MV-4-11 (cell line): ENCODE measurements at places on chromosomes 13 and 19.

DNA sequence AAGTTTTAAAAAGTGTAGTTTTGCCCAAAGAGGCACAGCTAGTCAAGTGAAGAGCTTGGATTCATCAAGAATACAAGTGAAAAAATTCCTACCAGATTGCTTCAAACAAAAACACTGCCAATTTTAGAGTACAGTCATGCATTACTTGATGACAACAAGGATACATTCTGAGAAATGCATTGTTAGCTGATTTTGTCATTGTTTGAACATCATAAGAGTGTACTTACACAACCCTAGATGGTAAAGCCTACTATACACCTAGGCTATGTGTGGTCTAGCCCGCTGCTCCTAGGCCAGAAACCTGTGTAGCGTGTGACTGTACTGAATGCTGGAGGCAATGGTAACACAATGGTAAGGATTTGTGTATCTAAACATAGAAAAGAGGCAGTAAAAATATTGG lies 41.1 kb downstream of the TMTC4 start:
- no peak for DNase-seq

- peak; percentile 35 for DNase-seq
Measured at GRCh38 chr19:45069056-45069455, 7.2 kb downstream of the ZNF296 start.

DNA sequence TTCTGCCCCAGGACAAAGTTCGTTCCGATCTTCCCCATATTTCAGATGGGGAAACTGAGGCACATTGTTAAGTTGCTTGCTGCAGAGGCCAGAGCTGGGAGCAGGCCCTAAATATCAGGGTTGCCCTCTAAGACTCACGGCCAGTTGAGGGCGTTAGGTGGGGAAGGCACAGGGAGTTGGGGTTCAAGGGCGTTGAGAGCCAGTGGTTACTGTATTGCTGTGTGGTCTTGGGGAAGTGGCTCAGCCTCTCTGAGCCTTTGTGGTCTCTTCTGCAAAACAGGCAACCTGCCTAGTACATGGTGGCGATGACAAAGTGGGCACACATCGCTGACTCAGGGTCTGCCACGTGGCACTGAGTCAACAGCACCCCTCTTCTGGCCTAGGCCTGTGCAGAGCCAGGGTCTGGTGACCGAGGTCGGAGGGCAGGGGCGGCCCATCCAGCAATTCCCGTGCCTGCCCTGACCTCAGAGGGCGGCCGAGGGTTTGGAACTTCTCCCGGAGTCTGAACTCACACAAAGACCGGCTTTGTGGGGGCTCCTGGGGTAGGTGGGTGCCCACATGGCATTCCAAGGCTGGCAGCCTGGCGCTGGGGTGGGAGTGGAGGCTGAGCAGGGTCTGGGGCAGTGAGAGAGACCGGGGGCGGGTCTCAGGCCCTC lies 10.2 kb downstream of the TNFAIP8L1 start:
- no peak for DNase-seq

DNA sequence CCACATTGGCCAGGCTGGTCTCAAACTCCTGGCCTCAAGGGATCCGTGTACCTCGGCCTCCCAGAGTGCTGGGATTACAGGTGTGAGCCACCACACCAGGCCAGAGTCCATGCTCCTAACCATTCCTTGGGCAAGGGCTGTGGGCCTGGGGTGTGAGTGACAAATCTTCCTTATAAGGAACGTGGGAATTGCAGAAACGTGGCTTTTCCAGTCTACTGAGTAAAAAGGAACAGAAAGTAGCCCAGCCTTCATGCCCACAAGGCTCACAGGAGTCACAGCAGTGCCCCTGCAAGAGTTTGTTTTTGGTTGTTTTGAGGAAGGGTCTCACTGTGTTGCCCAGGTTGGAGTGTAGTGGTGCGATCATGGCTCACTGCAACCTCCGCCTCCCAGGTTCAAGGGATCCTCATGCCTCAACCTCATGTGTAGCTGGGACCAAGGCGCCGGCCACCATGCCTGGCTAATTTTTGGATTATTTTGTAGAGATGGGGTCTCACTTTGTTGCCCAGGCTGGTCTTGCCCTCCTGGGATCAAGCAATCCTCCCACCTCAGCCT lies 5.1 kb downstream of the MYPOP start:
- peak; percentile 72 for DNase-seq

GRCh38 chr13:100944791-100945345 lies 270.3 kb upstream of the TMTC4 start:
- DNase-seq = no peak

GRCh38 chr13:24234200-24234915 lies 73.8 kb downstream of the SPATA13 start:
- DNase-seq = no peak

GRCh38 chr13:112516218-112516617 lies 71.7 kb downstream of the TUBGCP3 start:
- DNase-seq = no peak

GRCh38 chr19:46718934-46719622 lies 2.2 kb upstream of the PRKD2 start:
- no peak for DNase-seq

DNA sequence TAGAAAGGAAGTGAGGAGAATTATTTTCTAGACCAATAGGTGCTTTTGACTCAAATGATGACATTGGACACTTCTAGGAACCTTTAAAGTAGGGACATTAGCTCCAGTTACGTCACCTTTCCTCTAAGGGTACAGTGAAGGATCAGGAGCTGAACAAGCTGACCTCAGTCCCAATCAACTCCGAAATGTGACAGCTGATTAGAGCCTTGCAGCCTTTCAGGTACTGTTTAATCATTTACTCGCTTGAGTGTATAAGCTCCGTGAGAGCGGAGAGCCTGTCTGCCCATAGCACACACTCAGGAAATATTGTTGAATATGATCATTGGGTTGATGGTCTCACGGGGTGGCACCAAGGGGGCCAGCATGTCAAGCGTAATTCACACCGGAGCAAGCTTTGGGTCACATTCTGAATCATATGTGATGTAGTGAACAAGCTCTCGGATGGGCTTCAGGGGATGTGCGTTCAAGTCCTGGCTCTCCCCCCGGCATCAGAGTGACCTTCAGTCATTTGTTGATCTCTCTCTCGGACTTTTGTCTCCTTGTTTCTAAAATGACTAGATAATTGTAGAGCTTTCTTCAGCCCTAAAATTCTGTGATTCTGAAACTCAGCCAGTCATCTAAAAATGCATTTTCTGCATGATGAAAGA lies 141.9 kb downstream of the ZIC5 start:
- no peak for DNase-seq

- no peak for DNase-seq
Measured at GRCh38 chr13:70784207-70784989, 676.1 kb upstream of the KLHL1 start.

DNA sequence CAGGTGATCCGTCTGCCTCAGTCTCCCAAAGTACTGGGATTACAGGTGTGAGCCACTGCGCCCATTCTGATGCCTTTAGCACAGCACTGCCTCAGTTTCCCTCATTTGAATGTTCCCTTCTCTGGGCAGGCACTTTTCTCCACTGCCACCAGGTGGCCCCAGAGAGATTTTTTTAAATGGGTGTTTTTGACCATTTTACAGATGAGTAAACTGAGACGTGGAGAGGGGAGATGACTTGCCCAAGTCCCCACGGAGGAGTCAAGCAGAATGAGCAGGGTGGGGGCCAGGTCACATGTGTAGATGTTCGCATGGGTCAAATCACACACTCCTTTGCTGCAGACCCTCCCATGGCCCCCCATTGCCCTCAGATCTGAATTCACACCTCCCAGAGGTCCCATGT lies 3.2 kb upstream of the PDE4C start:
- DNase-seq = no peak

- no peak for DNase-seq
Measured at GRCh38 chr19:51695702-51696315, 2.7 kb downstream of the SPACA6 start.

- no peak for DNase-seq
Measured at GRCh38 chr19:48810151-48810550, 678 bp downstream of the BCAT2 start.

DNA sequence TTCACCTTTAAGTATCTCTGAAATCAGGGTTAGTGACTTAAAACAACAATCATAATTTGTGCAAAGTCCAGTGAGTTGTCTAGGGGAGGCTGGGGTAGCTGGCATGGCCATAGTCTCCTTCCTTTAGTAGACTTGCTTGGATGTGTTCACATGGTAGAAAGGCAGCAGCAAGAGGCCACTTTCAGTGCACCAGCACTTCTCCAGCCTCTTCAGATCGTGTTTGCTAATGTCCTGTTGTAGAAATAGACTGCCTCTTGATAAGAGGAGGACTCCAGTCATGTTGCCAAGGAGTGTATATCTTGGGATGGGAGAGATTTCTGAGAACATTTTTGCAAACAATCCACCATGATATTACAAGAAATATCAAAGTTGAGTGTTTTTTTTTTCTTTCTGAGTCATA lies 22.9 kb downstream of the WDFY2 start:
- DNase-seq = no peak

DNA sequence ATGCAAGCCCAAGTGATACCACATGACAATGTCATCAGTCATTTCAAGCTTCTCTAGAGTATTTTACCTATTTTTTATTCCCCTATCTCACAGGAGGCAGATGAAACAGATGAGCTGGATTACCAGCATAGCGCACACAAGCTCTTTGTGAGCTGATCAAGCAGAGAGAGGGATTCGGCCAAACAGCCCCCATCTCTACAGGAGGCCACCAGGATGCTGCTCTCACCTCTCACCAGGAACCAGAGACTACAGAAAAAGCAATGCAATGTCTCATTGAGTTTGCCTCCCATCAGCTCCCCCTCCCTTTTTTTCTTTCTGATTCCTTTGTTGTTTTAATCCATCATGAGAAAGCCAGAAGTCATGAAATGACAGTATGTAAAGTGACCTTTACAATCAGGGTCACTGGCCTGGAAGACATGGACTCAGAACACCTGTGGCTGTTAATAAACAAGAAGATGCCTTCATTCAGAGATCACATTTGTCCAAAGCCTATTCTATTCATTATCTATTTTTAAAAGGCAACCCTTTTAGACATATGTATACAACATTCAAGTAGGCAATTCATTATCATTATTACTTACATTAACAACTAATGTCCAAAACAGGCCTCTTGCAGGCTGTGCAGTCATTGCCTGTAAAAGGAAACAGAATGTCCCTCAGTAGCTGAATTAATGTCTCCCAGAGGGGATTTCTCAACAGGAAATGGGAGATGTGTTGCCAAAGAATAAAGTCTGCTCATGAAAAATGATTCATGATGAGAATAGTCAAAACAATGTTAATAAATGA lies 656.6 kb downstream of the TBC1D4 start:
- peak; percentile 8 for DNase-seq

GRCh38 chr19:11377237-11377636 lies 2.8 kb downstream of the SWSAP1 start:
- DNase-seq = peak; percentile 65

DNA sequence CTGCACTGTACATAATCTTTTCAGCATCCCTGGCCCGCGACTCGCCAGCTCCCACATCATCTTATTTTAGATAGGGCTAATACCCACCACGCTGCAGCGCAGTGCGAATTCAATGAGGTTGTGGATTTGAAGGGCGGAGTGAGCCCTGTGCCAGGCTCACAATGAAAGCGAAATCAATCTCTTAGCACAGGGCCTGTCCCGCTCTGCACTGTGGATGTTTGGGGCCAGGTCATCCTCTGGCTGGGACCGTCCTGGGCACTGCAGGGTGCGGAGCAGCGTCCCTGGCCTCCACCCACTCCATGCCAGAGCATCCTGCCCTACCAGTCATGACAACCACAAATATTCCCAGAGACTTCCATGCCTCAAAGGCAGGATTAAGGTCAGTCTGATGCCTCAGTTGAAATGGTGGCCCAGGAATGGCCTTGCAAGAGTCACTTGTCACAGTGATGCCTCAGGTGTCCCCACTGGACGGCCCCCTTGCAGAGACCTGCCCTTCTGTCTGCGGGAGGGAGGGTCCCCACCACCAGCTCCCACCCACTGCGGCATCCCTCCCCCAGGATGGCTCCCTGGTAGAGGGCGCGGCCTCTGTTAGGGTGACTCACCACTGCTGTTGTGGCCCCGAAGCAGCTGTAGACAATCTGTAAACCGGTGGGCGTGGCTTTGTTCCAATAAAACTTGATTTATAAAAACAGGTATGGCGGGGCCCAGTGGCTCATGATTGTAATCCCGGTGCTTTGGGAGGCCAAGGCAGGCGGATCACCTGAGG lies 5.6 kb downstream of the UHRF1 start:
- DNase-seq = peak; percentile 58

GRCh38 chr19:52621376-52621775 lies 16.8 kb downstream of the ZNF83 start:
- no peak for DNase-seq

DNA sequence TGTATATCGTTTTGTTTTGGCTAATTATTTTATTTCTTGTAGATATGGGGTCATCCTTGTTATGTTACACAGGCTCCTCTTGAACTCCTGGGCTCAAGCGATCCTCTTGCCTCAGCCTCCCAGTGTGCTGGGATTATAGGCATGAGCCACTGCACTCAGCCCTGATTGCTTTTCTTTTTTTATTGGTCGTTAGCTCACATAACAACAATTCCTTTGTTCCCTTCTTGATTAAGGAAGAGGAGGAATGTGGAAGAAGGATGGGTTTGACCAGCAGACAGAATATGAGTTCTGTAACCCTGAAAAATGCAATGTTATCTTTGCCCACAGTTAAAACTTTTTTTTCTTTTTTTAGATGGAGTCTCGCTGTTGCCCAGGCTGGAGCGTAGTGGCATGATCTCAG lies 11.4 kb downstream of the BRME1 start:
- DNase-seq = no peak

GRCh38 chr13:73142071-73142470 lies 83.3 kb downstream of the KLF5 start:
- no peak for DNase-seq

GRCh38 chr13:38819053-38819452 lies 132.2 kb downstream of the FREM2 start:
- DNase-seq = no peak

DNA sequence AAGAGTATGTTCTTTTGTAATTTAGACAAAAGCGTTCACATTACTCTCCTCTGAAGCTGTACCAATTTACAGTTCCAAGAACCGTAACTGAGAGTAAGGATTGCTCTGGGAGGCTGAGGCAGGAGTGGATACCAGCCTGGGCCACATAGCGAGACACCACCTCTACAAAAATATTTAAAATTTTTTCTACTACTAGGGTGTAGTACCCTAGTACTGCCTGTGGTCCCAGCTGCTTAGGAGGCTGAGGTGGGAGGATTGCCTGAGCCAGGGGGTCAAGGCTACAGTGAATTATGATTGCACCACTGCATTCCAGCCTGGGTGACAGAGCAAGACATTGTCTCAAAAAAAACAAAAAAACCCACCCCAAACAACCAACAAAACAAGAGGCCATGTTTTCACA lies 12.1 kb upstream of the CYP2A6 start:
- no peak for DNase-seq

DNA sequence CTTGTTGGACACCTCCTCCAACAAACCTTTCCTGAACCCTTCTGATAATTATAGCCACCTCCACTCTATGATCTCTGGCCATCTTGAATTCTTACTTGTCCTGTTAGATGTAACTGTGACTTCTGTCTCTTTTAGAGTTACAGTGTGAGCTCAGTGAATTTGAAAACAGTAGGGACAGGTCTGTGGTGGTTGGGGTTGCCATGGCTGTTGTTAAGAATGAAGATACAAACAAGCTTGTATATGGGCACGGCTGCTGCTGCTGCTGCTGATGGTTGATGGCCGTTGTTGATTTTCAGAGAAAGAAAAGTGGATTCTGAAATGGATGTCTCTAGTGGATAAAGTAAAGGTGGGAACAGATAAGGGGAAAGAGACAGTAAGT lies 101.5 kb downstream of the STARD13 start:
- no peak for DNase-seq

- DNase-seq = no peak
Measured at GRCh38 chr19:34989298-34989697, 10.8 kb upstream of the GRAMD1A start.
